ENCODE measurements at places on chromosomes 11 and 22.

DNA sequence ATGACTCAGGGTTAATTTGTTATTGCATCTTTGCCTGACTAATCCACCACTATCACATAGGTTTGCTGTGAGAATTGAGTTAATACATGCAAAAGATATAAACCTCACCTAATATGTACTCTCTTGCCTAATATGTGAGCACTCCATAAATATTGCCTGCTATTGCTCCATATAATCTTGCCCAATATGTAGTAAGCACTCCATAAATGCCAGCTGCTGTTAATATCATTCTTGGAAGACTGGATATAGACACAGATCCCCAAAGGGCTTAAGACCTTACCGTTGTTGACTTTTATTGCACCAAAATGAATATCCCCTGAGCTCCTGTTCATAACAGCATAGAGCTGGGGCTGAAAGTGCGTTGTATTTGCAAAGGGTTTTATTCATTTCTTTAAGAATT is 27.0 kb upstream of the LRRC55 start:
- no peak for DNase-seq

GRCh38 chr11:66116576-66117361 is 46.7 kb downstream of the PACS1 start:
- no peak for DNase-seq

DNA sequence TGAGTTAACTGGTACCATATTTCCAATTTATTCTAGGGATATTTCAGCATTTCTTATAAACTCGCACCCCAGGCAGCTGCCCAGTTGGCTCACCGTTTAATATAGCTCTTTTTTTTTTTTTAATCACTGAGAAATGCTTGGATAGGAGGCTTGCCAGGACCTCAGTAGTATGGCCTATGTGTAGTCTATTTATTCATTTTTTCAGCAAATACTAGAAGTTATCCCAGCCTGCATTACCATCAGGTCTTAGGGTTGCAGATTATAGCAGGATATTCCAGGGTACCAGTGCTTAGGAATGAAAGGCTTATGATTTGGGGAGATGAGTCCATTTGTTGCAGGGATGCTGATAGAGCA is 26.6 kb downstream of the PARVA start:
- no peak for DNase-seq

GRCh38 chr11:125274309-125274708 is 109.8 kb downstream of the PKNOX2 start:
- no peak for DNase-seq

GRCh38 chr11:31882951-31883392 is 71.8 kb upstream of the PAX6 start:
- DNase-seq, result no peak

- DNase-seq, result no peak
Observed at GRCh38 chr22:20299746-20300136, 20.1 kb downstream of the DGCR6L start.

GRCh38 chr11:59185386-59185945 is 13.5 kb downstream of the DTX4 start:
- no peak for DNase-seq

DNA sequence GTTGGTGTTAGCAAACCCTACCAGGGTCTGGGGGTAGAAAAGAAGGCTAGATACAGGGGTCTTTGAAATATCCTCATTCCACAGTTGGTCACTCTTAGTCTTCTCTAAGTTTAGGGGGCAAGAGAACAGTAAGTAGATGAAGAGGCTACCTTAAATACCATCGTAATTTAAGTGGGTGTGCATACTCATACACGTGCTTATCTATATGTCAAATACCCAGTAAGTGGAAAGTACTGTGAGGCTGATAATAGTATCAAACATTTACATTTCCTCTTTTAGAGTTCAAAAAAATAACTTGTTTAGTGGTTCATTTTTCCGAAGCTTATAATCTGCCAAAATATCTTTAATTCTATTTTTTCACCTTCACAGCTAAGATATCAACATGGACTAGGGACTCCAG is 90.7 kb downstream of the WNT11 start:
- DNase-seq, result no peak
